ENCODE measurements at places on chromosomes 5 and 9. TPM values are rescaled to one million over a fixed set of nuclear protein-coding genes. Genes with fewer than 3 reads are reported as not detected.

FCN2 gene
- total RNA-seq: not detected

LHX3 gene
- not detected for total RNA-seq

GPRIN1 gene
- 6.2 TPM for total RNA-seq

GRK6 gene
- 26.9 TPM for total RNA-seq

EIF4E1B gene
- total RNA-seq: not detected

NXNL2 gene
- 1.1 TPM for total RNA-seq

ARHGEF37 gene
- total RNA-seq: 0.29 TPM

TICAM2 gene
- total RNA-seq: 6.4 TPM

FAM78A gene
- 0.24 TPM for total RNA-seq

GRM6 gene
- not detected for total RNA-seq

DNA sequence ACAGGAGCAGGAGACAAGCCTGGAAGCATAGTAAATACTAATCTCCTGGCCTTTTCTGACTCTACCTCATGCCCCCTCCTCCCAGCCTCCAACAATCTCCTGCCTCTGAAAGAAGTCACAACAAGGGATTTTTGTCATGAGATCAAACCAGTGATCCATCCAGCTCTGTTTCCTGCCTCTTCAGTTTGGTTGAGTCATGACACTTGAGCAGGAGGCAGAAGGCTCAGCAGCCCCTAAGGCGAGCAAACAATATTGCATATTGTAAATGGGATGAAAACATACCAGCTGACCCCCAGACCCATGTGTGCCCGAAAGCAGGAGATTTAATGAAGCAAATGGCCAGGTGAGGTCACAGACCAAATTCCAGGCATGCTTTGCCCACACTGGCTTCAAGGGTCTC lies 272.8 kb downstream of the GAS1 start:
- DNase-seq: no peak

GRCh38 chr5:9428272-9428671 lies 117.6 kb downstream of the SEMA5A start:
- DNase-seq: no peak

DNA sequence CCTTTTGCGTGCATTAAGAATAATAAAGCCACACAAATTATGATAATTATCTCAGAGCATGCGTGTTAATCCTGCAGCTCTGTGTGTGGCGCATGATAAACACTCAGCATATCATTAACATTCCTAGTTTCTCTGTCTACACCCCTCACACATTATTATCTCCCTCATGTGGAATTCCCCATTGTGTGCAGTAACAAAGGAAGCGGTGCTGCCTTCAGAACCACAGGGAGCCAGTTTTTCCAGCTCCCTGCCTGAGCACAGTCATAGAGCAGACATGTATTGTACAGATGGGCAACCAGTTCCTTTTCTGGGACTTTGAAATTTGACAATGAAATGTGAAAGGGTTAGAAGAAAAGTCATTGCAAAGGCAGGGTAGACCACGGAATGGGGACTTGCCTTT lies 1365.5 kb upstream of the CDH9 start:
- no peak for DNase-seq

- DNase-seq: no peak
Measured at GRCh38 chr5:8560776-8561175, 691.8 kb downstream of the MTRR start.

DNA sequence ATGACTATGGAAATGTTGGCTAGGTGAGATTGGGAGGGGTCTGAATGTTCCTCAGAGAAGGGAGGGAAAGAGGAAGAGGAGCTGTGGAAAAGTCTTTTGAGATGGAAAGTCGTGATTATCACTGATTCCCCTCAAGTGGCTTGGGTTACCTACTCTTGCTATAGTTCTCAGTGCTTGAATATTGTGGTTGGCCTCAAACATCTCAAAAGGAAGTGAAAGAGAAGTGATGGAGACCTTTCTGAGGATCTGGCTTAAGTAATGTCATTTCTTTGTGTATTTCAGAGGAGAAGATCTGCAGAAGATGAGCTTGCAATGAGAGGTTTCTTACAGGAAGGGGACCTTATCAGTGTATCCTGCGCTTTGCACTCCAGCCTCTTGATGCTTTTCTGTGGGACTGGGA lies 5.5 kb downstream of the EXOSC2 start:
- DNase-seq: no peak

DNA sequence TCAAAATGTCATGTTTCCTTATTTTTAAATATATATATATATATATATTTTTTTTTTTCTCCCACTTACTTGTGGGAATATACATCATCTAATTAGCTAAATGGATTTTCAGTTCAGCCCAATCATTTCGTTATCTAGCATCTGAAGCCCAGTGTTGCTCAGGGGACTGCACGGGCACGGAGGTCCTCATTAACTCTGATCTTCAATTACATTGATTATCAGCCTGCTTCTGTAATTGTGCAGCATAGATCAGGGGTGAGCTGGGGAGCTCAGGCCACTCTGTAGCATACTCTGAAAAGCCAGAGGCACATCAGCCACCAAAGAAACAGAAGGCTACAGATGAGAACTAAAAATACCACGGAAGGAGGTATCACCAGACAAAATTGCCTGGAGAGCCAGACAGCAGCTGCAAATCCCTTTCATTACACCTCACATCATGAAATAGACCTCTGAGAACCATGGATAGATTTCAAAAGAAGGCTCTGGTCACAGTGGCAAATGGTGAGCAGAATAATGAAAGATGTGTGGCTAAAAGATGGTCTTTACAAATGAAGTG lies 326.4 kb downstream of the TRIM32 start:
- DNase-seq: no peak

- DNase-seq: peak; percentile 31
Measured at GRCh38 chr9:120928483-120929228, 2.1 kb upstream of the TRAF1 start.

- no peak for DNase-seq
Measured at GRCh38 chr5:112059579-112060135, 302.7 kb upstream of the NREP start.

DNA sequence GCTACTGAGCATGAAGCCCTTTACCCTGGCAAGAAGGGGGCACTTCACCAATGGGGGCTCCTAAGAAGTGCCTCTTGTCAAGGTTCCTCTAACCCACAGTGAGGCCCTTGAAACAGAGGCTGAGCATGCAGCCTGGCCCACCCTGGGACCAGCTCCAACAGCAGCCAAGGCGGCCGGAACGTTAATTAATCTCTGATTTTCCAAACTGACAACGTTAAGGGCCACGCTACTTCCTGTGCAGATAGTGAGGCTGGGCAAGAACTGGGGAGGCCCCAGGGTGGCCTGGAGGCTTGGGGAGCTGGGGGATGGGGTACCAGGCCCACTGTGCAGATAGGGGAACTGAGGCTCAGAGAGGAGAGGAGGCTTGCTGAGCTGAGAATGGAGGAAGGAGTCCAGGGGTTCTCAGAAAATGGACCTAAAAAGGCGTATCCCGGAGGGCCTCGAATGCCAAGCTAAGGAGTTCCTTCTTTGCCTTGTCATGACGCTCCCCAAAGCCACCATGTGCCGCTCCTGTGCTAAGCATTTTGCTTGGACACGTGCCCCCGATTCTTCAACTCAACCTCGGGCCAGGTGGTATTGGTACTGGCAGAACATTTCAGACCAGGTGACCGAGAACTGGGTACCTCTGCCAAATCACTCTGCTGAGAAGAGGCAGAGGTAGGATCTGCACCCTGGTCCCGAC lies 72.0 kb upstream of the STXBP1 start:
- peak; percentile 55 for DNase-seq

GRCh38 chr5:102843997-102844396 lies 88.9 kb downstream of the PAM start:
- DNase-seq: no peak

DNA sequence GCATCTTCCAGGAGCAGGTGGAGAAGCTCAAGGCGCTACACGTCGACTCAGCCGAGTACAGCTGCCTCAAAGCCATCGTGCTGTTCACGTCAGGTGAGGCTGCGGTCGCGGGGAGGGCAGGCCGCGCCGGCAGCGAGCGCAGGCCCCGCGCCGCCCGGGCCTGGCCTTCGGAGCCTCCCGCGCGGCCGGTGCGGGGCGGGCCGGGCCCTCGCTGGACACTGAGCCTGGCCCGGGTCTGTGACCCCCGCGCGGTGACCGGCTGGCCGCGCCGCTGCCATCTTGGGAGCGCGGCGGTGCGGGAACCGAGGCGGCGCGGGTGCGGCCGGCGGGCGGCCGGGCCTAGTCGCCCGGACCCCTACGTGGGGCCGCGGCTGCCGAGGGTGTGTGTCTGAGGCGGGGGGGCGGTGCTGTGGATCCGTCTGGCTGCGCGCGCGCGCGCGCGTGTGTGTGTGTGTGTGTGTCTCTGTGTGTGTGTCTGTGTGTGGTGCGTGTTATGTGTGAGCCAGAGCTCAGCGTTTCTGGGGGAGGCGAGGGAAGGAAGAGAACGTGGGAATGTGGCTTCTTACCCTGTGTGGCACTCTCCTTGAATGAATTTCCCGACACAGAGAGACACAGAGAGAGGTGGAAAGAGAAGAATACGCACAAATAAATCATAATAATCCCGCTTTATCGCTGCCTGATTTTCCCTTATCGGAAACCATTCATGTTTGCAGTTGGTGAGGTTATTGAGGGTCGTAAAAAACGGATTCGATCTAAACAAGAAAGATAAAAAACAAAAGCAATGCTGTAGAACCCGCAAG lies 5.5 kb downstream of the NR2F1 start:
- DNase-seq: no peak

GRCh38 chr9:93648836-93649235 lies 72.5 kb downstream of the PHF2 start:
- DNase-seq: no peak

GRCh38 chr9:32292611-32293010 lies 91.8 kb upstream of the ACO1 start:
- DNase-seq: no peak

DNA sequence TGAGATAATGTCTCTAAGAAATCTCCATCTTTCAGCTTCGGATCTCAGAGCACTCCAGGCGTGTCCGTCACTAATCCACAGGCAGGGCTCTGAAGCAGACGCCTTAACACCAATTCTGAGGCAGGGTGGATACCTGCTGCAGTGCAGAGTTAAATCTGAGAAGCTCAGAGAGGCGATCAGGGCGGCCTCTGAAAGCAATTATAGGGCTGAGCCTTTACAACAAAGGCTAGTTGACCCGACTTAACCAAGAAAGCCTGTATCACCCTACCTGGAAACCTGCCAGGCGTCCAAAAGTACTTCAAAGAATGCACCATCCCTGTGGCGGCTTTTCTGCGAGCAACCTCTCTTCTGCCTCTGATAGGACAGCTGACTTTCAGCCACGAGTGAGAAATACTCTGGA lies 134.8 kb upstream of the MSX2 start:
- DNase-seq: peak; percentile 78

- DNase-seq: peak; percentile 25
Measured at GRCh38 chr5:76736679-76737556, 21.0 kb downstream of the F2R start.

GRCh38 chr5:5497152-5497788 lies 74.8 kb downstream of the ICE1 start:
- DNase-seq: peak; percentile 53

GRCh38 chr5:139682016-139682975 lies 34.1 kb downstream of the CXXC5 start:
- DNase-seq: no peak

DNA sequence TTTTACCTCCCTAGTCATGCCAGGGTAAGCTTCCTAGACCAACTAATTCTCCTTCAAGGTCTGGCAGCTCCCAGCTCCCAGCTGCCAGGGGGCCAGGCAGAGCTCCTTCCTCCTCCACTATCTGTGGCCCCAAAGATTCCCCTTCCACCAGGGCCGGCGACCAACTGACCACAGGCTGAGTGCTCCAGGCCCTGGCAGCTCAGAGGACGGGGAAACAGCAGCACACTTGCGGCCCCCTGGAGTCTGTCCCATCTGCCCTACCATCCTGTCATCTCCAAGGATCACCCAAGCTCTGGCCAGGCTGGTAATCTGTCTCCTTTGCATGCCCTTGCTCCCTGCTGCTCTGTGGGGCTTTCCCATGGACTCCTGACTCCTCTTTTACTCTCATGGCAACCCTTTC lies 31.2 kb upstream of the BASP1 start:
- DNase-seq: no peak

DNA sequence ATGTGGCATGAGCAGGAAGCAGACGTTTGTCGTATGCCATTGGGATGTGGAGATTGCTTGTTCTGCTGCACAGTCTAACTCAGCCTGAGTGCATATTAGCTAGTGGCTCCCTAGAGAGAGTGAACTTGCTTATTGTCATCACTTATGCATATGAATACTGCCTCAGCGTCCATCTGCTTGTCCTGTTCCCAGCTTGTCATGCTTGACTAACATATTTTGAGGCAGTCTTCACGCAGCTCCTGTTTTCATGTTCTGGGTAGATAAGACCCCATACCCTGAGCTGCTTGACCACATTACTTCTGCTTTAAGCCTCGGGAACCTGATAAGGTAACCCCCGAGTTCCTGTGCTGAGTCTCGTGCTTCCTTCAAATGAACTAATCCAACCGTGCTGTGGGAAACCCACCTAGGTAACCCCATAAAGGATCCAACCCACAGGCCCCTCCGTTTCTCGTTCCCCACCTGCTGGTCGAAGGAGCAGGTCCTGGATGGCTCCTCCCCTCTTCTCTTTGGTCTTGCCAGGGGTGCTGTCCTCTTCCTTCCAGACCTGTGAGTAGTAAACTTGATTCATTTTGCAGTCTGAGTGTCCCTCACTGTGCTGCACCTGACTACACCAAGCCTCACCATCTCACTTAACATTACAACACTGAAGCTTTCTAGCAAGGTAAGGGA lies 25.0 kb downstream of the ANKRD33B start:
- no peak for DNase-seq

Data from RPMI7951 (cell line).